ENCODE measurements at places on chromosomes 7 and 10. TPM values are rescaled to one million over a fixed set of nuclear protein-coding genes. Genes with fewer than 3 reads are reported as not detected.
A peak's percentile ranks its signal among the peaks of the same experiment; 100 is the strongest.

DNA sequence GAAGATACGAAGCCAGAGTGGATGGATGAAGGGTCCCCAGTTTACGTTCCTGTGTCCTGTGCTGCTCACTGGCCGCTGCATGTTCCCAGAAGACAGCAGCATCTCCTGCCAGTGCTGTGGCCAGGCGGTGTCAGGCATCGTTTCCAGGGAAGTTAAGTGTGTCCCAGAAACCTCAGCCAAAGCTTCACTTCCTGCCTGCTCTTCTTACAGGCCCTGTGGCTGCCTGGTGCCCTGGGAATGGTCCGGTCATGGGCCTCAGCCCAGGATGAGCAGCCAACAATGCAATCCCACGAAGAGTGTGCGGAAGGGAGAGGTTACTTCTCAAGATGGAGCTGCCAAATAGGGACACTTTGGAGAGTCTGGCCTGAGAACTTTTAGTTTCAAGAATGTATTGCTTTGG lies 99.7 kb upstream of the TARP start:
- peaks cover 17% of the 10 kb centered on the region for H3K4me1 ChIP-seq
- no peaks in the 10 kb centered on the region for H3K36me3 ChIP-seq
- H3K27ac ChIP-seq = no peak overlapping the region
- no peak overlapping the region for H3K4me3 ChIP-seq
- H3K27me3 ChIP-seq = no peaks in the 10 kb centered on the region

- H3K27ac ChIP-seq = no peak overlapping the region
- DNase-seq = no peak
- no peak overlapping the region for H3K4me3 ChIP-seq
These were observed 97.4 kb downstream of the CTTNBP2 start for GRCh38 chr7:117775801-117776200.

DNA sequence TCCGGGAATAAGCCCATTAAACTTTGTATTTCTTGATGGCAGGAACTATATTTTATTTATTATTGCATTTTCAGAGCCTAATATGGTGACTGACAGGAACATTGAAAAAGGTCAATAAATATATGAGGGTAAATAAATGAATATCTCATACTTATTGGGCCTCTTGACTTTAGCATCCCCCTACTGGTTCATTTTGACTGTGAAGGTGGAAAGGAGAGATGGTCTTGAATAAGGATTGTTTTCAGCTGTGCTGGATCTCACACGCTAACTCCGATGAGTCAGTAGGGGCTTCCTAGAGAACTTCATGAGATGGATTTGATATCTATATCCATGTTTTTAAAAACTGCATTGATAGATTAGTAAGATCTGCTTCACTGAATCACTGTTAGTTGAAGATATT lies 1026.0 kb downstream of the REEP3 start:
- H3K27me3 ChIP-seq = no peaks in the 10 kb centered on the region
- H3K4me3 ChIP-seq = no peak overlapping the region
- H3K27ac ChIP-seq = no peak overlapping the region

DNA sequence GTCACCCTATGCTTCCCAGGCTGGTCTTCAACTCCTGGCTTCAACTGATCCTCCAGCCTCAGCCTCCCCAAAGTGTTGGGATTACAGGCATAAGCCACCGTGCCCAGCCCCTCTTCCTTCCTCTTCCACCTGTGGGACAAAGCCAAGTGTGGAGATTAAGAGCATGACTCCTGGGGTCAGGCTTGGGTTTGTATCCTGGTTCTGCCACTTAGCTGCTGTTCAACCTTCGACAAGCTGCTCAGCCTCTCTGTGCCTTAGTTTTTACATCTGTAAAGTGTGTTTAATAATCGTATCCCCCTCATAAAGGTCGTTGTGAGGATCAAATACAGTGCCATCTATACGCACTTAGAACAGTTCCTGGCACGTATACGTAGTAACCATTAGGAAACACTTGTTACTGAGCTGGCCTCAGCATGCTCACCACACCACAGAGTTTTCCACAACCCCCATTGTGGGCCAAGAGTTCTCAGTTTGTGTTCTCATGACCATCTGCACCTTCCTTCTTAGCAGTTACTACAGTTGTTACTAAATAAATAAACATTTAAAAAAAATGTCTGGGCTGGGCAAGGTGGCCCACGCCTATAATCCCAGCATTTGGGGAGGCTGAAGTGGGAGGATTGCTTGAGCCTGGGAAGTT lies 140.5 kb upstream of the BTBD16 start:
- no peak overlapping the region for H3K27ac ChIP-seq
- H3K36me3 ChIP-seq = no peaks in the 10 kb centered on the region
- no peak for DNase-seq
- H3K27me3 ChIP-seq = no peaks in the 10 kb centered on the region
- no peak overlapping the region for H3K4me3 ChIP-seq
- H3K4me1 ChIP-seq = peaks cover 33% of the 10 kb centered on the region

- no peak overlapping the region for H3K27ac ChIP-seq
- no peak overlapping the region for H3K4me3 ChIP-seq
- no peaks in the 10 kb centered on the region for H3K27me3 ChIP-seq
- DNase-seq = no peak
- H3K36me3 ChIP-seq = peaks cover 31% of the 10 kb centered on the region
These were observed 268.4 kb upstream of the NEBL start for GRCh38 chr10:21165489-21165888.

GRCh38 chr7:110604885-110605284 lies 486.0 kb upstream of the LRRN3 start:
- no peaks in the 10 kb centered on the region for H3K36me3 ChIP-seq
- DNase-seq = no peak
- no peak overlapping the region for H3K4me3 ChIP-seq
- H3K4me1 ChIP-seq = peaks cover 26% of the 10 kb centered on the region

DNA sequence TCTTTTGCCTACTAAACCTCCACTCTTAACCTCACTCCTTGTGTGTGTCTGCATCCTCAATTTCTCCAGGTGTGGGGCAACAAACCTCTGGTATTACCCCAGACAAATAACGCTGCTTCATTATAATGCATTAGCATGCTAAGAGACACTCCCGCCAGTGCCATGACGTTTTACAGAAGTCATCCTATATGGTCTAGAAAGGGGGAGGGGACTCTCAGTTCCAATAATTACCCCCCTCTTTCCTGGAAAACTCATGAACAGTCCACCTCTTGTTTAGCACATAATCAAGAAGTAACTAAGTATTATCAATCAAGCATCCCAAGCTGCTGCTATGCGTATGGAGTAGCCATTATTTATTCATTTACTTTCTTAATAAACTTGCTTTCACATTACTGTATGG lies 364.5 kb downstream of the TYW1 start:
- no peak overlapping the region for H3K4me3 ChIP-seq
- peaks cover 8% of the 10 kb centered on the region for H3K4me1 ChIP-seq
- peaks cover 18% of the 10 kb centered on the region for H3K36me3 ChIP-seq
- peaks cover 21% of the 10 kb centered on the region for H3K27me3 ChIP-seq

GRCh38 chr10:42782446-42783180 lies at the start of gene BMS1:
Gene BMS1, plus strand, starts transcription at chr10:42782795. Its CDS starts 1,600 bp downstream, at chr10:42784395.
- peak within 1 kb of the TSS; percentile 93 for H3K27ac ChIP-seq
- H3K27me3 ChIP-seq = peaks cover 35% of the 10 kb centered on the region
- peaks cover 25% of the 10 kb centered on the region for H3K36me3 ChIP-seq
- H3K4me1 ChIP-seq = no peaks in the 10 kb centered on the region
- peak within 1 kb of the TSS; percentile 95 for H3K4me3 ChIP-seq

DNA sequence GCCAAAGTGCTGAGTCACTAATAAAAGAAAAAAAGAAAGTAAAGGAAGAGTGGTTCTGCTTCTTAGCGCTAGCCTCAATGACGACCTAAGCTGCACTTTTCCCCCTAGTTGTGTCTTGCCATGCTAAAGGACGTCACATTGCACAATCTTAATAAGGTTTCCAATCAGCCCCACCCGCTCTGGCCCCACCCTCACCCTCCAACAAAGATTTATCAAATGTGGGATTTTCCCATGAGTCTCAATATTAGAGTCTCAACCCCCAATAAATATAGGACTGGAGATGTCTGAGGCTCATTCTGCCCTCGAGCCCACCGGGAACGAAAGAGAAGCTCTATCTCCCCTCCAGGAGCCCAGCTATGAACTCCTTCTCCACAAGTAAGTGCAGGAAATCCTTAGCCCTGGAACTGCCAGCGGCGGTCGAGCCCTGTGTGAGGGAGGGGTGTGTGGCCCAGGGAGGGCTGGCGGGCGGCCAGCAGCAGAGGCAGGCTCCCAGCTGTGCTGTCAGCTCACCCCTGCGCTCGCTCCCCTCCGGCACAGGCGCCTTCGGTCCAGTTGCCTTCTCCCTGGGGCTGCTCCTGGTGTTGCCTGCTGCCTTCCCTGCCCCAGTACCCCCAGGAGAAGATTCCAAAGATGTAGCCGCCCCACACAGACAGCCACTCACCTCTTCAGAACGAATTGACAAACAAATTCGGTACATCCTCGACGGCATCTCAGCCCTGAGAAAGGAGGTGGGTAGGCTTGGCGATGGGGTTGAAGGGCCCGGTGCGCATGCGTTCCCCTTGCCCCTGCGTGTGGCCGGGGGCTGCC lies at the start of gene IL6:
Gene IL6, plus strand, starts transcription at position 294 of the 807 bp plus-strand sequence. Its CDS starts 63 bp downstream, at position 357.
- H3K27ac ChIP-seq = peak within 1 kb of the TSS; percentile 31
- peaks cover 4% of the 10 kb centered on the region for H3K27me3 ChIP-seq
- peaks cover 42% of the 10 kb centered on the region for H3K4me1 ChIP-seq
- peak; percentile 52 for DNase-seq
- peak within 1 kb of the TSS; percentile 22 for H3K4me3 ChIP-seq
- H3K36me3 ChIP-seq = no peaks in the 10 kb centered on the region

GRCh38 chr7:137930581-137930980 lies 71.3 kb downstream of the CREB3L2 start:
- no peaks in the 10 kb centered on the region for H3K27me3 ChIP-seq
- DNase-seq = no peak
- H3K36me3 ChIP-seq = peaks cover 28% of the 10 kb centered on the region

DNA sequence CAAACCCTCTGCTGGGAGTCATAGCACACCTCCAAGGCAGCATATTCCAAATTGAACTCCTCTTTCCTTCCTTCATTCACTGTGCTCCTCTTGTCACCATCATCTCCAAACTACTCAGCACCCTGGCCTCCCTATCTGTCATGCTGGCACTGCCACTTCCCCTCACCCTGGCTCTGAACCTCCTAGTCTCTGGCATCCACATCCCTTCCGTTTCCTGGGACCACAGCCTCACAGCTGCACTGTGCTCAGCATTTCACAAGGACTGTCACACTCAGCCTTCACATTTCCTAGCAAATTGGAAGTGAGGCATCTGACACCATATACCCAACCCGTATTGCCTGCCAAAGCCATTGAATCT lies 124.7 kb downstream of the WDR11 start:
- no peak for DNase-seq
- H3K27me3 ChIP-seq = peaks cover 42% of the 10 kb centered on the region
- H3K4me1 ChIP-seq = peaks cover 26% of the 10 kb centered on the region
- H3K27ac ChIP-seq = no peak overlapping the region
- H3K36me3 ChIP-seq = peaks cover 15% of the 10 kb centered on the region
- no peak overlapping the region for H3K4me3 ChIP-seq

DNA sequence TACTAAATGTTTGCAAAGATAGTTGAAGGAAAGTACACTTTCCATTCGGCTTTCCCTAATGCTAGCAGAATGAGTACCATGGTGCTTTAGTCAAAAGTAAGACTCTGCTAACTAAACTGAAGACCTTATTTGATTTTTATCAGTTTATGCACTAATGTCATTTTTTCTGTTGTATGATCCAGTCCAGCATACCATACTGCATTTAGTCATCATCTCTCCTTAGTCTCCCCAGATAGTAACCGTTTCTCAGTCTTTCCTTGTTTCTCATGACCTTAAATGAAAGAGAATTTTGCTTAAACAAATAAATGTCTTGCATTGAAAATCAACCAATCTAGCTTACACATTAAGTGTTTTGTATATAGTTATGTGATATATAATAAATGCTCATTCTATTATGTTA lies 529.5 kb upstream of the SEMA3D start:
- 0 out of 2 replicates have a peak, but pooled peaks cover 3% of the 10 kb centered on the region for H3K4me1 ChIP-seq
- no peak for DNase-seq
- no peak overlapping the region for H3K4me3 ChIP-seq

GNAT3 gene
- not detected for total RNA-seq

SLC26A5 gene
- 0.41 TPM for total RNA-seq

All from WTC11 (cell line).